ENCODE measurements at places on chromosomes 6 and 20.

DNA sequence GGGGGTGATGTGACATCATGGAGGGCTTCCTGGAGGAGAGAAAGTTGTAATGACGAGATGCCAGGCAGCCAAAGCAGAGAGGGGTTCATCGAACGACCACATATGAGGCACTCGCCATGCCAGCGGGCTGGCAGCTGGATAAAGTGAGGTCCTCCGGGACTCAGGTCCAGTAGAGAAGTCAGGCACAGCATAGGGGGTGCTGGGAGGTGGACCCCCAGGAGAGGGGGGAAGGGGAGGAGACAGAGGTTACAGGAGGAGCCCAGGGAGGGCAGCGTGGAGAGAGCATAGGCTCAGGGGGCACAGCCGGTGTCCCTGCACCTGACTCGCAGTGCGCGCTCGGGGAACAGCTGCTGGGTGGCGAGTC is 174.7 kb downstream of the BMP7 start:
- no peak for DNase-seq

DNA sequence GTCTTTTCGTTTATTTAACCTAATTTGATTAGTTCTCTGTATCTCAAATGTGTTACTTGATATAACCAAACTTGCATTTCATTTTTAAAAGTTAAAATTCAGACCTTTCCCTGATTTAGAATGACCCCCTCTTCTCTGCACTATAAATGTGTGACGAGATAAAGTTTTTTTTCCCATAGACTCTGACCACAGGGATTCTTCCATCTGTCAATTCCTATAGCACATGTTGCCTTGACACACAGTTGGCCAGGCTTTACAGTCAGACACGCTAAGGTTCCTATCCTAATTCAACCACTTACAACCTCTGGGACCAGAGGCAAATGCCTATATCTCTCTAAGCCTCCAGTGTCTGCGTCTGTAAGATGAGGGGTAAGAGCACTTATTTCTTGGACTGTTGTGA is 40.6 kb downstream of the KCNS1 start:
- no peak for DNase-seq

DNA sequence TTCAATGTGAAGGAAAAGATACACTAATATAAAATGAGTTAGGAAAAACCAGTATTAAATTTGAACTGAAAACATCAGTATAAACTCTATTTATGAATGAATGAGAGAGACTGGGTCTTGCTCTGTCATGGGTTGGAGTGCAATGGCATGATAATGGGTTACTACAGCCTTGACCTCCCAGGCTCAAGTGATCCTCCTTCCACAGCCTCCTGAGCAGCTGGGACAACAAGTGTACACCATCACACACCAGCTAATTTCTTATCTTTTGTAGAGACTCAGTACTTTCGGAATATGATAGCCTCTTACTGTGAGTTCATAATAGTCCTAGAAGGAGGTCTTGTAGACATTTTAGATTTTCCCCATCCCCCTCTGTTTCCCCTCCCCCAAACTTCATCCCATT is 21.4 kb downstream of the KCTD20 start:
- no peak for DNase-seq

- no peak for DNase-seq
These were observed 37.2 kb upstream of the PBOV1 start for GRCh38 chr6:138255443-138255842.

DNA sequence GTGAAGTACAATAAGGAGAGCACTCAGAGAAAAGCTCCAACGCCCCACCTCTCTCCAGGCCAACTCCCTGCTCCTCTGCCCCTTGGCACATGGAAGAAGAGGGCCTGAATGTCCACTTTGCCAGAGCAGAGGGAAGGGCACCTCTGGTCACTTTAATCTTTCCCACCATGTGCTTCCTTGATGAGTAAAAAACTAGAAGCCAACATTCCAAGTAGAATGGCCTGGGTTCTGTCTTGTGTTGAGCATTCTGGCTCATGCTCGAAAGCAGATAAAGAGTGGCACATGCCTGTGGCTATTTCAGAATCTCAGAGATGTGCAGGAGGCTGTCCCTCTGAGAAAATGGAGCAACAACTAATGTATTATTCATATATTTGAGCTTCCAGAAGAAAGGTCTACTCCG is 177.4 kb upstream of the PLN start:
- DNase-seq: no peak

DNA sequence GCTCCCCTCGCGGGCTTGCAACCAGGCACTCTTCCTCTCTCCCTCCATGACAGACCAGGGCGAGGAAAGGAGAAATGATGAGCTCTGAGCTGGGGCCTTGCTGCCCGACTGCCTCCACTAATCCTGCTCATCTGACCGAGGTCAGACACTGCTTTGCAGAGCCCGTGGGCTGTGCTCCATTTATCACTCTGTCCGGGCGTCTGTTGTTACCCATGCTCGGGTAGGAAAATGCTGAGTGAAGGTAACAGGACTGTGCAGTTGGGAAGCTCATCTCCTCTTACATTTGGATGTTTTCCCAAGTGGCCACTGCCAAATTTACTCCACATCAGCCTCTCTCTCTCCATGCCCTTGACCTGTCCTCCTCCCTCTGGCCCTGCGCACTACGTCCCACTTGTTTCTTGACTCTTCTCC is 14.6 kb downstream of the RPS6KA2 start:
- DNase-seq: no peak

DNA sequence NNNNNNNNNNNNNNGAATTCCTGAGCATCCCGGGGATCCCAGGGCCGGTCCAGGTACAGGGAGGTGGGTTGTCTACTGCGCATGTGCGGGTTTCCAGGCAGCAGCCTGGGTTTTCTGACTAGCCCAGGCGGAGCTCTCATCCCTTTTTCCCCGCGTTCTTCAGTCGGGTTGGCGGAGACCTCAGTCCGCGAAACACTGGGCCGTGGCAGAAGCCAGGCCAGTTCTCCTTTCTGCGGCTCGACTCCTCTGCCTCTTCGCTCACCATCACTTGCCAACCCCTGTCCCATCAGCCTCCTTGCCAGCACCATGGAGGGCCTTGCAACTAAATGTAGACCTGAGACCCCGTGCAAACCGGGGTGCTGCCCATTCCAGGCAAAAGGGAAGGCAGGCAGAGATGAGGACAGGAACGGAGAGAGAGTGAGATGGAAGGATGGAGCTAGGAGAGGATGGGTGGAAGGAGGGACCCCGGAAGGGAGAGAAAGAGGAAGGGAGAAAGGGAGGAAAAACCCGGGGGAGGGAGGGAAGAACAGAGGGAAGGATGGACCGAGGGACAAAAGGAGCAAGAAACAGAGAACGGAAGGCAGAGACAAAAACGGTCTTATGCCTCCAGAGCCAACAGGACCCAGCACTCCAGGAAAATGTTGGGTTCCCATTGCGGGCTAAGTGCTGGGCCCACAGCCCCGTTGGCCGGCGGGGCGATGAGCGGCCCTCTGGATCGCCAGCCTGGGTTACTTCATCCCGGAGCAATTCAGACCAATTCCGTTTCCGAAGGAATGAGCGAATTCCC is 445.4 kb upstream of the DEFB115 start:
- no peak for DNase-seq

- DNase-seq: no peak
These were observed 21.6 kb downstream of the LY86 start for GRCh38 chr6:6610031-6610591.

DNA sequence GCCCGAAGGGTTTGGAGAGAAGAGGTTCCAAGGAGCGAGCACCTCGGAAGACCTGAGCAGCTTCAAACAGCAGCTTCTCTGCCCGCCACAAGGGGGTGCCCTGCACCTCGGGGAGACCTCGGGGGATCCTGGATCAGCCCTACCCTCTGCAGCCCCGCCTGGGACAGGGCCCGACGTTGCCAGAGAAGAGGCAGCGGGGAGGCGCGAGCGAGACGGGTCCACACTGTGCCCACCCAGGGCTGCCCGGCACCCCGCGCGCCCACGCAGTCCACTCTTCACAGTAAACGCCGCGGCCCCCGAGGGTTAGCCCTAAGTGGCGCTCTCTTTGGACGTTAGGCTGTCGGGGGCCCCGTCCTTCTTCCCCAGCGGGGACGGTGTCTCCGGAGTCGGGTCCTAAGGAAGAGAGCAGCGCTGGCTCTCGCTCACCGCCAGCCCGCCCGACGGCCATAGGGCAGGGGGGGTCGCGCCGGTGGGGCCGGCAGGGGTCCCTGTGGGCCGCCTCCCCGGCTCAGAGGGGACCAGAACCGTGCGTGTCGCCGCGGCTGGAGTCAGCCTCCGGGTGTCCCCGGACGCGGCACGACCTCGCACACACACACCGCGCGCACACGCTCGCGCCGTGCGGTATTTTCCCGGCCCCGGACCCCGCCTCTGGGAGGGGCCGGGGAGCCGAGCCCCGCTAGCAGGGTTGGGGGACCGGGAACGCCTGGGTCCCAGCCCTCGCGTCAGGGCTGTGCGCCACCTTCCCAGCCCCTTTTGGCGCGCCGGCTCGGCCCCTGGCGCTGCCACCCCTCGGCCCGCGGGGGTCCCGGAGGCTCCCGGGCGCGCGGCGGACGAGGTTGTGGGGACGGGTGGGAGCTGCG is 929 bp downstream of the CDH22 start:
- peak; percentile 40 for DNase-seq

DNA sequence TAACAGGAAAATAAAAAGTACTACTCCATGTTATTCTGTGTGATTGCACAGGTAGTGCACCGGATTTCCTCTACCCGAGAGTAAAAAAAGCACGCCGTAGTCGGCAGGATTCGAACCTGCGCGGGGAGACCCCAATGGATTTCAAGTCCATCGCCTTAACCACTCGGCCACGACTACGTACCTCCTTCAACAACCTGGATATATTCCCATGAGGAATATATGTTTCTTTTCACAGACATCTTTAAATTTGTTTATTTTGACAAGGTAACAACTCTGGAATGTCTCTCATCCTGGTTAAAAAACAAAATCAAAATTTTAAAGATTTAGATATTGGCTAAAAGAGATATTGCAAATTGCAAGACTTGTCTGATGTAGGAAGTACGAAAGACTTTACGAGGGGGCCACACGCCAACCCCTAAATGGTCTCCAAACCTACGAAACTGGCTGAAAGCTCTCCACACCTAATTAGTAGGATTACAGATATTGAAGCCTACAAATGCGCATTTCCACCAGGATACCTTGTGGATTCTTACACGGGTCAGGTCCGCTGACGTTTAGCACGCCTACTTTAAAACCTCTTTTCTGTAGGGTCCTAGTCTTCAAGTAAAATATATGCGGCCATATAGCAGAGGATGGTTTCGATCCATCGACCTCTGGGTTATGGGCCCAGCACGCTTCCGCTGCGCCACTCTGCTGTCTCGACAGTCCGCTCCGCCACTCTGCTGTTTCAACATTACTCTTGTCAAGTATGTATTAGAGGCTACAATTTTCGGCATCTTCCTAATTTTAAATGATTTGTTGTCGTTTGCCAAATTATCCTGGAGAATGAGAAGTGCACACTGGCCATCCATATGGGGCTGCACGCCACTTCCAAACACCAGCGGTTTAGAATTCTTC is 52.2 kb upstream of the BTN3A2 start:
- peak; percentile 75 for DNase-seq

GRCh38 chr6:80674669-80675068 is 568.2 kb downstream of the BCKDHB start:
- DNase-seq: no peak

DNA sequence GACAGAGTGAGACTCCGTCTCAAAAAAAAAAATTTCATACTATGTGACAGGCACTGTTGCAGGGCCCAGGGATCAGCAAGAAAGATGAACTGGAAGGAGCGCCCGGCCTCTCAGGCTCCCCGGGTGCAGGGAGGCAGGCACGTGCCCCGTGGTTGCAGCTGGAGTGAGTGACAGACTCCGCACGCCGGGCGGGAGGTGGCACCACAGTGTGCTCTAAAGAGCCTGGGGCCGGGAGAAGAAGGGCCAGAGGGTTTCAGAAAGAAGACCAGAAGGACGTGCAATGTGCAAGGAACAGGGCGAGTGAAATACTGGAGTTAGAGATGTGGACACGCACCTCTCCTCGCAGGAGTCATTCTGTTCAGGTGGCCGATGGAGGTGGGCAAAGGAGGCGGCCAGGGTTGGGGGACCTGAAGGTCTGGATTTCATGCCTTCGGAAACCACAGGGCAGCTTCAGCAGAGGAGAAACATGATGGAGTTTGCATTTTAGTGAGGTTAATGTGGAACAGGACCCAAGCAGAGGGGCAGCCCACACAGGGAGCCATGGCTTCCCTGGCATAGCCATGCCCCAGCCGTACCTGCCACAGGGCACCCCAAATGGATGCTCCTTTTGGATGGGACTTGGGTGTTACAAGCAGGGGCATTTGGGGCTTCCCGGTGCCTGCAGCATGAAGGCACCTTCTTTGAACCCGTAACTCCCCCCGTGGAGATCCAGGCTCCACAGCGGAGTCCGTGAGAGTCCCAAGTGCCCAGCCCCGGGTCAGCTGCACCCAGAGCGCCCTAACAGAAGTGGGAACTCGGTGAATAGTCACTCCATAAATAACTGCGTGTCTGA is 226.2 kb downstream of the ERMARD start:
- no peak for DNase-seq

DNA sequence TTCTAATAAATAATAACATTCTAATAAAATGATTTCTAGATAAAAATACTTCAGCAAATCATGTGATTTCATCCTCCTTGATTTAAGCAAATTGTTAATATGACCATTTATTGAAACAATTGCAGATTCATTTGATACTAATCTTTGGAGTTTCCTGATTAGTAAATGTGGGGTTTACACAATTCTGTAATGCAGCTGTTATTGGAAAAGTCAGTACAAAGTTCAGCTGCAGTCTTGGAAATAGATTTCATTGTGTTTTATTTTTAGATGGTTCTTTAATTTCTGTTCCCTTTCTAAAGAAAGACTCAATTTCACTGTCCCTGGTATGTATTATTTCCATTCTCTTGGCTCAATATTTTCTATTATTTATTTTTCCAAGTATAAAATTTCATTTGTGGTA is 342.0 kb downstream of the TBC1D32 start:
- no peak for DNase-seq

- no peak for DNase-seq
These were observed 236.1 kb downstream of the SYNDIG1 start for GRCh38 chr20:24705486-24705885.

DNA sequence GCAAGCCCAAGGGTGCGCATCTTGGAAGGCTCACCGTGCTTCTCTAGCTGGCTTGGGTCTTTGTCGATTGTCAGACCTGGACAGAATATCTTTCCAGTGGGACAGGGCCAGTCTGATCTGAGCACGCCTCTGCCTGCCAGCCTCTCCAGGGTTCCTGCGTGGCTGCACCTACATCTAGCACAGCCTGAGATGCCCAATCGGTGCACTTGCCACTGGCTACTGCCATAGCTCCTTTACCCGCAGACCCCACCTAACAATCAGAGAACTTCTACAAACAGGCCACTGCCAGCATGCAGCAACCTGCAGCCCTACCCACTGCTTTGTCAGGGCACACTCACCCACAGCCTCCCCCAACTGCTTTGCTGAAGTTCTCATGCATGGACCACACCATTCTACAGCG is 56.7 kb upstream of the PHACTR3 start:
- no peak for DNase-seq

Data from stimulated activated CD8-positive, alpha-beta memory T cell treated with anti-CD3 and anti-CD28 coated beads, Interleukin-15, amount 100 ng/mL, for 1 hour (primary cell).